ENCODE measurements at places on chromosomes 16 and 17.

- no peak for DNase-seq
Measured at GRCh38 chr16:19963301-19963700, 78.7 kb upstream of the GPRC5B start.

DNA sequence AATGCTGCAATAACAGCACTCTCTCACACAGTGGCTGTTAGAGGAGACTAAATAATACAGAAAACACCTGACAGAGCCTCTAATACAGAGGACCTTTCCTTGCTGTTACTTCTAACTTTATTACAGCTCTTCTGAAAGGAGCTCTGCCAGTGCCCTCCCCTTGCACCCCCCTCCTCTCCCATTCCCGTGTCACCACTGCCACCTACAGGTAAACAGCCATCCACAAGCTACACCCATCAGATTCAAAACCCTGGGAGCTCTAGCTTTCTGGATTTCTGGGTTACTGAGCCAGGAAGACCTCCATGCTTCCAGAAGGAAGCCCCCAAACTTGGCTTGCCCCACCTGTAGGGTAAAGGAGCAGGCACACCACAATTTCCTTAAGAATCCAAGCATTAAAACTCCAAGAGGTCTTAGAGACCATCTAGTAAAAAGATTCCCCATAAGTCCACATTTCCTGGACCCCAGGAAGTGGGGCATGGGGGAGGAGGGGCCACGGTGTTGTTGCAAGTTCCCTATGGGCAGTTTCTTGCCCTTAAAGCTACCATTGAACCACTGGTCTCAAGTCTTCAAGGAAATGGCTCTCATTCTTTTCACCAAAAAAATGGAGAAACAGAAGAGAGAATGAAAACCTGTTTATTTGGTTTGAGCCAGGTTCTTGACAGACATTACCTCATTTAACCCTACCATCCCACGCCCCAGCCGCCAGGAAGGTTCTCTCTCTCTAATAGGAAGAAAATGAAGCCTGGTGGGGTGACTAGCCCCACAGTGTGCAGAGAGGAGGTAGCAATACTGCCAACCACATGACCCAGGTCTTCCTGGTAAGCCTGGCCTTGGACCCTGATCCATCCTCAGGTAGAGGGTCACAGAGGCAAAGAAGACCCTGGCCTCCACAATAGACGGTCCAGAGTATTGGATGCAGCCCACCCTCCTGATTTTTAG lies 52.8 kb downstream of the TOM1L2 start:
- peak; percentile 56 for DNase-seq

DNA sequence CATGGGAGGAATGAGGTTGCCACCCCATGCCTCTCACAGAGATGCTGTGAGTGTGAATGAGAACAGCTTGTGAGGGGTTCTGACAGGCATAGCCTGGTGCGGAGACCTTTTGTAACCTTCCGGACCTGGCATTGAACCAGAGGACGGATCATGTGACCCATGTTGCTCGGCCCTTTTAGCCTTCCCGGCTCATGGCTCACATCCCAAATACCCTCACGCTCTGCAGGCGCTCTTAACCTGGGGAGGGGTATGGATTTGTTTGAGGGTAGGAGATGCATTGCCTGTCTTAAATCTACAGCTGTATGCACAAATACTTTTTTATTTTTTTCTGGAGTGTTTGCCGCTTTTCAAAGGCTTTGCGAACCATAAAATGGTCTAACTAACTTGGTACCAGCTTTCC lies 102.4 kb upstream of the CRHR1 start:
- no peak for DNase-seq

DNA sequence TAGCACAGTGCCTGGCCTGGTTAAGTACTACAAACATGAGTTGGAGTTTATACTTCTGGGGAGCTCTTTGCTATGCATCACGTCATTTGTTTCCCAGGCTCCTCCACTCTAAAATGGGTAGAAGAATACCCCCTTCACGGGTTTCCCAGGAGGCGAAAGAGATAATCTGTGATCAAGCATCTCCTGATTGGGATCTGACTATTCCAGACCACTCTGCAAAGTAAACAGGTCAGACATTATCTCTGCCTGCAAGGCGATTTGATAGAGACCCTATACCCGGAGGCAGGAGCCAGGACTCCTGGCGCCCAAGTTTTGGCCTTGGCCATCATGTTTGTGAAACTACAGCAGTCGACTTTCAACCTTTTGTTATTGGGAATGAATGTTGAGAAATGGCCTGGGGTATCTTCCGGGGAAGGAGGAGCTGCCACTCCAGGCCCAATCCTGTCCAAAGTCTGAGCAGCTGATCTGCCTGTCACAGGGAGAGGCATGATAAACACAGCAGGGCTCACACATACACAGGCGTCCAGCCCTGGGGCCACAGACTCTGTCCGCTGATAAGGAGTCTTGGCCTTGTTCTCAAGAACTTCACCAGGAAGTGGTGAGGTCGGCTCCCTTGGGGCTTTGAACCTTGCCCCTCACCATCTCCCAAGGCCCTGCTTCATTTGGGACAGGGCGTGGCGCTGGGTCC lies 199.9 kb downstream of the MAF start:
- DNase-seq, result no peak

- no peak for DNase-seq
Measured at GRCh38 chr16:82055728-82056549, 20.9 kb downstream of the HSD17B2 start.

DNA sequence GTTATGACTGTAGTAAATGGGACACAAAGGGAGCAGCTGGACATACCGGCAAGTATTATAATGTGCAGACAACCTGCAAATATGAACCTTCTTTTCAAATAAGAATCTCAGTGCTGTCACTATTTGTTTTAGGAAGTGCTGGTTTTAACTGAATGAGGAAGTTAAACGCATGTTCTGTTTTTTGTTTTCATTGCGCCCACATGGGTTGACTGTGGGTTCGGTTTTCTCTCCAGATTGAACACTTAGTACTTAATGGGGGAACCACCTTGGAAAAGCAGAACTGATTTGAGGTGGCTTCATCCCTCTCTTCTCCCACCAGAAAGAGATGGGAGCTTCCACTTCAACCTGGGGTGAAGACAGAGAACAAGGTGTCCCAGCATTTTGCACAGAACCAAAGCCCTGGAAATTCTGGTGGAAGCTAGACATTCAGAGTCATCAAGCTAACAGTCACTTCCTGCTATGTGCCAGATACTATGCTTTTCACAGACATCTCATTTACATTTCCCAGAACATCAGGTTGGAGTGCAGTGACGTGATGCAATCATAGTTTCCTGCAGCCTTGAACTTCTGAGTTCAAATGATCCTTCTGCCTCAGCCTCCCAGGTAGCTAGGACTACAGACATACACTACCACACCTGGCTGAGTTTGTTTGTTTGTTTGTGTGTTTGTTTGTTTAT lies 149.8 kb downstream of the CDH13 start:
- no peak for DNase-seq

DNA sequence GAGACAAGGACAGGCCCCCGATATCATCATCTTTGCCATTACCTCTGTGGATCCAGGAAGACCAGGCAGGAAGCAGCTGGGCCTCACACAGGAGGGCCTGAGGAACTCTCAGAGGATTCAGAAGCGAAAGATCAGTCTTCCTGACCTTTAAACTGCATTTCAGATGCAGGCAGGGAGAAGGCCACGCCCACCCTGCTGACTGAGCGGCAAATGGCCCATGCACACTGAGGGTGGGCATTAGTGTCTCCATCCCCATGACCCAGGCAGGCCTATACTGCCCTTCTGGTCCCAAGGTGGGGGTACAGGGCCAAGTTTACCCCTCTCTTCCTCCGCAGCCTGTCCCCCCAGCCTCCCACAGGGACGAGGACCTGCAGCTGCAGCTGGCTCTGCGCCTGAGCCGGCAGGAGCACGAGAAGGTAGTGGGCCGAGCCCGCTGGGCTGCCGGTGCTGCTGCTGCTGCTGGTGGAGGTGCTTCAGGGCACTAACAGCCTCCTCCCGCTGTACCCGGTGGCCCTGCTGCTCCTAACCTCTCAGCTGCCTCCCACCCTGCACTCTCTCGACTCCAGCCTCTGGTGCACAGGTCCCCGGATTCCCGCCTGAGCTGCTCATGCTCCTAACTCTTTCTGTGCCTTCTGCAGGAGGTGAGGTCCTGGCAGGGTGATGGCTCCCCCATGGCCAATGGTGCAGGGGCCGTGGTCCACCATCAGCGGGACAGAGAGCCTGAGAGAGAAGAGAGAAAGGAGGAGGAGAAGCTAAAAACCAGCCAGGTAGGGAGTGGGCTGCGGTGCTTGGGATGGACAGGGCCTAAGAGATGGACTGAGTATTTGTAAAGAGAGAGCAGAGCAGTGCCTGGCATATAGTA lies 6.2 kb downstream of the EPN3 start:
- DNase-seq, result no peak

DNA sequence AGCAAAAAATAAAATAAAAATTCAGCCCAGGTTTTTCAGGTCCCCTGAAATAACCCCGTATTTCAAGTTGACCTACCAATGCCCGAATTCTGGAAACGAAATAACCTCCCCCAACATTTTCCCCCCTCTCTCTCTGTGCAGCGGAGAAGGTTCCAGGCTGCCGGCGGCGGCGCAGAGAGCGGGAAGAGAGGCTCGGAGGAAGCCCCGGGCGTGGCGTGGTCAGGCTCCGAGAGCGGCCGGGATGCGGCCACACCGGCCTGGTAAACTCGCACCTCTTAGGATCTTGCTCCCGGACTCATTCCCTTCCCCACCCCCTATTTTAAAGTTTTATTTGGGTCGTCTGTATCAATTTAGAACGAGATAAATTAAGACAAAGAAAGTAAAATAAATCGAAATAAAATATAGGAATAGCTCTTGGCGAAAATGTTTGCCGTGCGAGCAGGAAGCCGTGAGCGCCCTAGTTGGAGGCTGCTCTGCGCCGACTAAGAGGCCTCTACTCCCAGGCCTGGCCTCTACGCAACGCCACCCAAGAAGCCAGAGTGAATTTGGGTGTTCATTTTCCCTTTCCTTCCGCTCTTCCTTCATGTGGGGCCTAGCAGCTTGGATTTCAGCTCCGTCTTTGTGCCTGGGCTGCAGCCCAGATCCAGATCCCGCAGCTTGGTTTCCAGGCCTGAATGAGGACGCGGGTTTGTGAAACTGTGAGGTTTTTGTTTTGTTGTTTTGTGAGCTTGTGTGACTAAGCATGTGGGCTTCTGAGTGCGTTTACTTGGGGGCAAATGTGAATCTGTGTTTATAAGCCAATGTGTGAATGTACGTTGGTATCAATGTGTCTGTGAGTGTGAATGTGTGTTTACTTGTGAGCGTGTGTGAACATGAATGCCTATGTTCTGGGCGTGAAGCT lies 1.5 kb upstream of the HOXB6 start:
- no peak for DNase-seq
